Activated CD4-positive, alpha-beta T cell treated with anti-CD3 and anti-CD28 coated beads, Interleukin-2, amount 10 ng/mL, durations not matched to agents 7 days and 5 days (primary cell): ENCODE measurements at places on chromosomes 4 and X. TPM values are rescaled to one million over a fixed set of nuclear protein-coding genes. Genes with fewer than 3 reads are reported as not detected.

- DNase-seq = no peak
Measured at GRCh38 chrX:42422961-42423360, 355.0 kb downstream of the PPP1R2C start.

DNA sequence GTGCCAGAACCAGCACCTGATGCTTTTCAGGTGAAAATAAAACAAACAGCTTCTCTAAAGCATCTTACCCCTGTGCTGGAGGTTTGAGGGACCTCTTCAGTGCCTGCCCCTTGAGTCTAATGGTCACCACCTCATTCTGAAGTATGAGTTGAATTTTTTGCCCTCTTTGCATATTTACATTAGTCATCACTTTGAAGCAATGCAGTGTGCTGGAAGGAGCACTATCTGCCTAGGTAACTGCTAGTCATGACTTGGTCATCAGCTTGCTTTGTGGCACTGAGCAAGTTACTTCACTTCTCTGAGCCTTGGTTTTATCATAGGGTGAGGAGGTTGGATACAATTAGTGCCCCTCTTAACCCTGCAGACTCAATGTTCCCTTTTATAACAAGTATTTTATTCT is 44.9 kb downstream of the SPATA18 start:
- DNase-seq = no peak

GRCh38 chrX:15574017-15574416 is 26.7 kb downstream of the ACE2 start:
- DNase-seq = no peak

- DNase-seq = no peak
Measured at GRCh38 chr4:8524595-8525382, 55.4 kb upstream of the GPR78 start.

GRCh38 chr4:113882668-113883067 is 96.8 kb downstream of the ARSJ start:
- no peak for DNase-seq

GRCh38 chr4:76930685-76931084 is 18.9 kb upstream of the SEPTIN11 start:
- DNase-seq = no peak

DNA sequence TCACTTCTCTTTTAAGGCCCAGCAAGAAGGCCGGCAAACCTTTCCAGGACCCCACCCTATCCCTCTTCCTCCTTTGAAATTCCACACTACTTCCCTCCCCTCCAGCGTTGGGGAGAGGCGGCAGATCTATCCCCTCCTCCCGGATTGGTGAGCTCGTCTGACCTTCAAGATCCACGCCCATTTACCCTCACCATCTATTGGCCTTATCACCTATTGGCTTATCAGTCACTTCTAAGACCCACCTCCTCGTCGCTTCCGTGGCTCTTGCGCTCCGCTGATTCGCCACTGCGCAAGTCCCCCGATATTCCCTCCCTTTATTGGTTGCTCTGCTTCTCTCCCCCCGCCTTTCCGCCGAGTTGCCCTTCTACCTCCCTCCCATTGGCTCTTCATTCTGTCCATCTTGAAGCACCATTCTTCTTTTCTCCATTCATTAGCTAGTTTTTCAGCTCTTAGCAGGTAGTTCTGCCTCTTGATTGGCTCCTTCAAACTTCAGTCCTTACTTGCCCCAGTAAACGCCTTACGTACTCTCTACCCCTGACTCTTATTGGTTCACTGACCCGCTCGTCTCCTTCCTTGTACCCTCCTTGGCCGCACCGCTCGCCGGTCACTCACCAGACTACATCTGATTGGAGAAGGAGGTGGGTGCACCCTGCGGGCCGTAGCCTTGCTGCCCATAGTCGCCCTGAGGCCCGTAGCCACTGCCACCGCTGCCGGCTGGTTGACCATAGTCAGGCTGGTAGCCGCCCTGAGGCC is 4.8 kb upstream of the PRICKLE3 start:
- peak; percentile 91 for DNase-seq

GRCh38 chrX:1609311-1609710 is 5.5 kb upstream of the ASMT start:
- no peak for DNase-seq

DNA sequence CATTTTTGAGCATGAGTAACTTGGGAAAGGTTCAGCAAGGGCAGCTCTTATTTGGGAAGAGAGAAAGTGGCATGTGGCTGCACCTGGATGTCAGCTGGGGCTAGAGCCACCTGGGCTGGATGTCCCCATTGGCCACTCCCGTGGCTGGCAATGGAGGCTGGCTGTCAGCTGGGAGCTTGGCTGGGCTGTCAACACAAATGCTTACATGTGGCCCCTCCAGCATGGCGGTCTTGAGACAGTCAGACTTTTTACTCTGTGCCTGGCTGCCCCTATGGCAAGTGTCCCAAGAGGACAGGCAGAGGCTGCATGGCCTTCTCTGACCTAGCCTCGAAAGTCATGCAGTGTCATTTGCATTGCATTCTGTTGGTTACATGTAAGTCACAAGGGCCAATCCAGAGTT is 99.6 kb downstream of the FAM53A start:
- no peak for DNase-seq

- no peak for DNase-seq
Measured at GRCh38 chr4:106494066-106494465, 125.5 kb upstream of the GIMD1 start.

DNA sequence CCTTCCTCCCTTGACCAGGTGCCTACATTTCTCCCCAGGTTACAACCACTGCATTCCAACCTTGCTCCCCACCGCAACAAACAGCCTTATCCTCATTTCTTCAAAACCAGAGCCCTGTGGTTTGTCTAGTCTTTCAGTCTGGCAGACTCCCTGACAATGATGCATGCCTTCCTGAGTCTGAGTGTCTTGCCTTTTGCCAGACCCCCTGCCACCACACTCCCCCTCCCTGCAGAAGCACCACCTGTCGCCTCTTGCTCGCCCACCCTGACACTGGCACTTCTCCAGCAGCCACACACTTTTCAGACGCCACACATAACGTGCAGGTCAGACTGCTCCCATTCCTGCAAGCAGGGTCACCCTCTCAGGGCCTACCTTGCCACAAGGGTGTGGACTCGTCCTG is 349.2 kb upstream of the NOCT start:
- no peak for DNase-seq

- DNase-seq = no peak
Measured at GRCh38 chr4:104571341-104571740, 76.6 kb upstream of the CXXC4 start.

DNAAF6 gene
- total RNA-seq = not detected

ARHGEF9 gene
- 21.6 TPM for total RNA-seq

MAGEH1 gene
- 18.7 TPM for total RNA-seq

MAGEC2 gene
- not detected for total RNA-seq

PCDH10 gene
- not detected for total RNA-seq

TCEAL3 gene
- 2.1 TPM for total RNA-seq

LANCL3 gene
- total RNA-seq = 0.30 TPM
